ENCODE measurements at places on chromosomes 7 and 10. TPM values are rescaled to one million over a fixed set of nuclear protein-coding genes. Genes with fewer than 3 reads are reported as not detected.

- DNase-seq = no peak
Measured at GRCh38 chr7:153934629-153935028, 117.6 kb upstream of the DPP6 start.

GRCh38 chr10:35140727-35141126, 14.1 kb downstream of the CREM start:
- DNase-seq = no peak

GRCh38 chr10:58064714-58065528, 202.8 kb downstream of the IPMK start:
- no peak for DNase-seq

GRCh38 chr10:43384252-43385221, 13.1 kb downstream of the FXYD4 start:
- DNase-seq = no peak

DNA sequence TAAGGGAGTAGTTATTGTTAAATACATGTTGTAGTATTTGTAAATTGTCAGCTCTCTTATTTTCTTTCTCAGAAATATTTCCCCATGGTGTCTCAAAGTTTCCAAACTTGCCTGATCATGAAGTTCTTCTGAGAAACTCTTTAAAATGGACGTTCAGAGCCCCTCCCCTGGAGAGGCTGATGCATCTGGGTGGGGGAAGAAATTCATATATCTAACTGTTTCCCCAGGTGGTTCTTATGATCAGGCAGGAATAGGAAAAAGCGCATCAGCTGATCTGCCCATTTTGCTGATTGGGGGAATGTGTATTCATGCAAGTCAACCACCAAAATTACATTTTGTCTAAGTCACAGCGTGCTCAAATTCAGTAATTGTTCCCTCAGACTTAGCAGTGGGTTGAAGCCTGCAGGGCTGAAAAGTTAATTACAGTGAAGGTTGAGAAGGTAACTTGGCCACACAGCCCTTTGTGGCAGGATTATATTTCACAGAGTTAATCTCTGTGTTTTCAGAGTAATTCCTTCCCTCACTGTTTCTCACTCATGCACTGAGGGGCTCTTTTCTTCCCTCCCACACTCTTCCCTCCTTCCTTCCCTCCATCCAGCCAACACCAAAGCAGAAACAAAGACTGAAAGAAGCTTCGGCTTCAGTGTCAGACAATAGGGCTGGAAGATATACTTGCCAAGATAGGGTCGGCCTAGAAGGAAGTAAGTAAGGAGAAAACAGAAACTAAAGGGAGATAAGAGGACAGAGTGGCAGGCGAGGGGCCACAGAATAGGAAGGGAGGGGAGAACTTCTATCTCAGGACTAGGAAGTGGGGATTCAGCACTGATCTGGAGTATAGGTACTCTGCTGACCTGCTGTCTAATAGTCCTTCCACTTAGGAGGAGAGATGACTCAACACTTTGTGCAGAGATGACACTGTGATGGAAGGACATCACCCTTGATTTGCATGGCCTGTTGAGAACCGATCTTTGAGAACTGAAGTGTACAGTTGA, 50.5 kb upstream of the STARD3NL start:
- no peak for DNase-seq

- no peak for DNase-seq
Measured at GRCh38 chr7:66142996-66143395, 28.3 kb downstream of the CRCP start.

GRCh38 chr7:114084002-114084471, 165.2 kb upstream of the PPP1R3A start:
- no peak for DNase-seq

- no peak for DNase-seq
Measured at GRCh38 chr7:21371360-21371759, 56.5 kb upstream of the SP4 start.

GRCh38 chr7:131673576-131673975, 117.1 kb upstream of the PODXL start:
- no peak for DNase-seq

DNA sequence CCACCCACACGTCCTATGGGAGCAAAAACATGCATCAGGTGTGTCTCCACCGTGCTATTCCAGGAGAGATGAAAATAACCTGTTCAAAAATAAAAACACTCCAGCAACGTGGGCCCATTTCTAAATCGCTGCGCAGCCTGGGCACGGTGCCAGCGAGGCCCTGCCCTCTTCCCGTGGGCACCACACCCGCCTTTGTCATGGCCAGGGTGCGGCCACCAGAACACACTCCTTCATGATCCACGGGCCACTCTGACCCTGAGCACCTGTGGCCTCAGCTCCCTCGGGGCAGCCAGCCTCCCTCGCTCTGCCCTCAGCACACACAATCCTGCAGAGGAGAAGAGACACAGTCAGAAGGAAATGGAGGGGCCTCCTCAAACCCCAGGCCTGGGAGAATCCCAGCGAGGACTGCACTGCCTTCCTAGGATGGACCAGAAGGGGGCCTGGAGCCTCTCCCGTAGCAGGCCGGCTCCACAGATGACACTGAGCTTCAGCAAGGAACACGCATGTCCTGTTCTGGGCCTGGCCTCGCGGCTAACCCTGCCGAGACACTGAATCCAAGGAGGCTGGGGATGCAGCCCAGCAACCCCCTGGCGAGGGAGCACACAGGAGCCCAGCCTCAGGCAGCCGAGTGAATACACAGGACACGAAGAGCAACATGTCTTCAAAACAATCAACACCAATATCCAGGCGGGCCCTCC, 169.0 kb downstream of the MAD1L1 start:
- no peak for DNase-seq

GRCh38 chr10:122878799-122879338, 512 bp downstream of the FAM24B start:
- DNase-seq = no peak

DNA sequence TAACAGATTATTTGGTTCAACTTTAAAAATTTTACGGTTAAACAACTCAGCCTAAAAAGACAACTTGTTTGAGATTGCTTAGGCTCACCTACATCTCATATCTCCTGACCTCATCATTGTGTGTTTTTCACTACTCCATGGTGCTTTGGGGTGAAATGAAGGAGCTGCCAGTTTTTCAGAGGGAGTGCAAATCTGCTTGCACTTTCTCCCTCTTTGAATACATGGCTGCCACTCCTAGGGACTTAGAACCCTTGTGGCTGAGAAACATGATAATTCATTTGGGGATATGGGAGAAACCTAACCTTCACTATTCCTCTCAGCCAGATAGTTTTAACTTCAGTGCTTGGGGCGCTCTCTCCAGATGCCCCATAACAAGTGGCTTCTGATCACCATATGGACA, 2.7 kb downstream of the CCSER2 start:
- no peak for DNase-seq

DNA sequence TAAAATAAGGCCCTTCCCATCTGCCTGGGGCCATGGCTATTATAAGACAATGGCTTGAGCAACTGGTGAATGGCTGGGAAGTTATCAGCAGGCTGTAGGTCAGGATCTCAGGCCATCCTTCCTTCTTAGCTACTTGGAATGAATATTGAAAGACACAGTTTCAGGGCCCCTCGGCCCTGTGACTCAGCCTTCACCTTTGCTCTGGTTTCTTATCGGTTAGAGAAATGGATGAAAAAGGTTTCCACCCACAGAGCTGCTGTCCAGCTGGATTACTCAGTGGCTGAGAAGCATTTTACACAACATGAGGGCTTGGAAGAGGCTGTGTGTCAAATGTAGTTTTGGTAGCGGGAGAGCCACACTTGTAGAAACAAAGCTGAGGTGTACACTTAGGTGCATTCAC, 9.4 kb downstream of the ACSL5 start:
- DNase-seq = no peak

DNA sequence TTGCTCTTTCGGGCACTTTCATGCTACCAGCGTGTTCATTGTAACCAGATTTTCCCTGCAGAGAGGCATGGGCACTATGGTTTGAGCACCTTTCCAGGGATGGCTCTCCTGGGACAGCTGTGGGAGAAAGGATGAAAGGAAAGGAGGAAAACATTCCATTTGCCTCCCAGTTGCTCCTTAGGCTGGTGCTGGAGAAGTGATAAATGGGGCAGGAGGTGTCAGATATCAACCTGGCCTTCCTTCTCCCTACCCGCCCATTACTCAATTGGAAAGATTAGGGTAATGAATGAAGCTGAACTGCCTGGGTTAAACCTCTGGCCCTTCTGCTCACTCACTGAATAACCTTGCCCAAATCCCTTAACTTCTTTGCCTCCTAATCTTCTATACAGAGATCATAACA, 228.4 kb downstream of the PLXNA4 start:
- no peak for DNase-seq

DNA sequence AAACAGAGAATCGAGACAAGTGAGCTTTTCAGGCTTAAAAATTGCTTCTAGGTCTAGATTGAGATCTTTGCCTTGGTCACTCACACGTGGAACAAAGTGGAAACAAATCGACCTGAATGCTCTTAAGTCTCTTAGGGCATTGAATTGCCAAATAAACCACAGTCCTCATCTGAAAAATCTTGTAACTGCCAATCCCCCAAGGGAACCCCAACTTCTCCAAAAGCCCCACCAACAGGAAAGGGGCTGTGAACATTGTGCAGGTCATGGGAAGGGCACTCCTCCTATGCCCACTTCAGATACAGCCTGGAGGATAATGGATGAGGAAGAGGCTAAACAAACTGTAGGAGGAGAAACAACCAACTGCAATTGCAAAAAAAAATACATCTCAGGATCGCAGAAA, 91.3 kb downstream of the DGKI start:
- no peak for DNase-seq

GRCh38 chr7:73833251-73833919, 2.6 kb downstream of the CLDN4 start:
- DNase-seq = no peak

DNA sequence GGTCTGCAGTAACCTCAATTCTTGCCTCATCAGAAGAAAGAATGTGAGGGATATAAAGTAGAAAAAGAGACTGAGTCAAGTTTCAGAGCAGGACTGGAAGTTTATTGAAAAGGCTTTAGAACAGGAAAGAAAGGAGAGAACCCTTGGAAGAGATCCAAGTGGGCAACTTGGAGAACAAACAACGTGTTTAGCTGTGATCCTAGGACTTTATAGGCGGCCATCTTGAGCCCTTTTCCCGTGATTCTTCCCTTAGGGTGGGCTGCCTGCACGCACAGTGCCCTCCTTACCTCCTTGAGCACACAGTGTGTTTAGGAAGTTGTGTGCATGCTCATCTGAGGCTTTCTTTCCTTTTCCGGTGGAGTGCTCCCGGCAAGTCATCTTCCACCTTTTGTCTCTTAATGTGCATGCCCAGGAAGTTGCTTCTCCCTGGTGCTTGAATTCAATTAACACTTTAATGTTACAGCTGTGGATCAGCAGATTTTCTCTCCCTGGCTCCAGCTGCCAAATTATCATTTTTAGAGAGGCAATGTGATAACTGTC, 59.8 kb downstream of the ENTPD1 start:
- no peak for DNase-seq

GRCh38 chr10:75492173-75492925, 60.9 kb downstream of the LRMDA start:
- no peak for DNase-seq

DNA sequence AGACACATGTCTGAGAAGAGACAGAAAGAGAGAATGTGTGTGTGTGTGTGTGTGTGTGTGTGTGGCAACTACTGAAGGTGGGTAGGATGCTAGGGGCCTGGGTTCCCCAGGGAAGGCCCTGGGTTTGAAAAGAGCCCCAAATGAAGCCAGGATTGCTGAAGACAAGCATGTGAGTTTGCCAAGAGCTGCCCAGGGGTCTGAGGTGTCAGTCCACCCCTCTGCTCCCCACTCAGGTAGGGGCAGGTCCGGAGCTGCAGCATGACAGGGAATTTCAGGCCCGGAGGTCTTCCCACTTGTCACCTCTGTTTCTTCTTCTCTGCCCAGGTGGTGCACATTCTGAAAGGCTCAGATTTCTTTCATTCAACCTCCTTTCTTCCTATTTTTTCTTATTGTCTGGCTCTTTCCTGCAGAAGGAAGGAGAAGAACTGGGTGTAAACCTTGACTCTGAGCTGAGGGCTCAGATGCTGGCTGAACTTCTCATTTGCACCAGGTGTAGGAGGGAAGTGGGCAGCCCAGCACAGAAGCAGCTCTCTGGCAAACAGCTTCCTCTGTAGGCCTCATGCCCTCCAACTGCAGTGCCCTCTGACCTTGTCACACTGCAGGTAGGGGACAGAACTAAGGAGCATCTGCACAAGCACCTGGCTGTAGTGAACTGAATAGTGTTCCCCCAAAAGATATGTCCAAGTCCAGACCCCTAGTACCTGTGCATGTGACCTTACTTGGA, 79.6 kb upstream of the LRRC4 start:
- no peak for DNase-seq

DNA sequence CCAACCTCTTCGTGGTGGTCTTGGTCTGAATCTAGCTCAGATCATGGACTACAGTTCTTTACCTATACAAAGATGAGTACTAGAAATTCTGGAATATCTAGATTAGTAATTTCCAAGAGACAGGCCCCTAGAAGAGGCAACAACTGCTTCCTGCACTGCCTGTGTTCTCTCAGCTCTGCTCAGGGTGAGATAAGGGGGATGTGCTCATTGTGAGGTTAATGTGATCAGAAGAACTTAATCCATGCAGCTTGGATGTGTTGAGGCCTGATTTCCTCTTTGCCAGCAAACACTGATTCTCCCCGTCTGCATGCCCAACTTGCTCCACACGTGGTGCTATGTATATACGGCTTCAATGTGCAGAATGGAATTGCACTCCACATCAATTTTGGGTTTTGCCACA, 268.0 kb downstream of the PHTF2 start:
- no peak for DNase-seq

DNA sequence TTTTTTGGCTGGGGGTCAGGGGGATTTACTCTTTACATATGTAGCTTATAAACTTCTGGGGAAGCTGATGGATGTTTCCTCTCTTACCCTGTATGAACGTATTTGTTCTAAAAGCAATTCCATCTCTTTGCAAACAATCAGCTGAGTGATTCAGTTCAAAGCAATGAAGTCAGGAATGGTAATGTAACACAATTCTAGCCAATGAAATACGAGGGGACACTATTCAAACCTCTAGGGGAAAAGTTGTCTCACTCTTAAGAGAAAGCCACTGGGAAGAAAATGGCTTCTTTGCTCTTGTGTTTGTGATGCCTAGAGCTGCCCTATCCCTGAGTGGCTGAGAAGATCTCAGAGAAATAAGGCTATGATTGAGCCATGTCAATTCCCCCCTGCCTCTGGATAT, 134.8 kb upstream of the SEMA3C start:
- no peak for DNase-seq

HOXA11 gene
- total RNA-seq = not detected

GIMAP8 gene
- 14.9 TPM for total RNA-seq

ZDHHC16 gene
- 19.1 TPM for total RNA-seq

TRIL gene
- 2.3 TPM for total RNA-seq

MYH16 gene
- total RNA-seq = not detected

C10orf67 gene
- total RNA-seq = 0.51 TPM

CALML5 gene
- total RNA-seq = not detected

OGDHL gene
- 1.9 TPM for total RNA-seq

RELN gene
- 0.62 TPM for total RNA-seq

VGF gene
- not detected for total RNA-seq

TMEM196 gene
- not detected for total RNA-seq

BLOC1S2 gene
- total RNA-seq = 20.9 TPM
